ENCODE measurements at places on chromosomes 6 and 20. TPM values are rescaled to one million over a fixed set of nuclear protein-coding genes. Genes with fewer than 3 reads are reported as not detected.

ANGPT4 gene
- not detected for total RNA-seq

SCUBE3 gene
- total RNA-seq, result 1.2 TPM

GRCh38 chr20:4563534-4563933 is 158.2 kb upstream of the PRND start:
- no peak for DNase-seq

DNA sequence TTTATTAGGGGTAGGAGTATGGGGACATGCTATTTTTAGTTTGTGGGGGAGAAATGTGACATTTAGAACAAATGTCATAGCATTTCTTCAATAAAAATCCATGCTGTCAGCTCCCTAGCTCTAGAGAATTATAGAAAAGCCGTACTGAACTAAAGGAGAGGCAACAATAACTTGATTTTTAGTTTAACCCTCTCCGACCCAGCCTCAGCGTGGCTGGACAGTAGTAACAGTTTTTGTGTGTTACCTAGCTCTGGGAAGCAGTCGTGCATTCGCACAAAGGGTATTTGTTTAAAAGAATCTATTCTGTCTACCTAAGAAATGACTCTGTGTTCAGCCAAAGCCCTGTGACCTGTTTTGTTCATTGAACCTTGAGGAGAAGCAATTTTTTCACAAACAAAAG is 442.4 kb upstream of the SOX4 start:
- DNase-seq, result no peak

DNA sequence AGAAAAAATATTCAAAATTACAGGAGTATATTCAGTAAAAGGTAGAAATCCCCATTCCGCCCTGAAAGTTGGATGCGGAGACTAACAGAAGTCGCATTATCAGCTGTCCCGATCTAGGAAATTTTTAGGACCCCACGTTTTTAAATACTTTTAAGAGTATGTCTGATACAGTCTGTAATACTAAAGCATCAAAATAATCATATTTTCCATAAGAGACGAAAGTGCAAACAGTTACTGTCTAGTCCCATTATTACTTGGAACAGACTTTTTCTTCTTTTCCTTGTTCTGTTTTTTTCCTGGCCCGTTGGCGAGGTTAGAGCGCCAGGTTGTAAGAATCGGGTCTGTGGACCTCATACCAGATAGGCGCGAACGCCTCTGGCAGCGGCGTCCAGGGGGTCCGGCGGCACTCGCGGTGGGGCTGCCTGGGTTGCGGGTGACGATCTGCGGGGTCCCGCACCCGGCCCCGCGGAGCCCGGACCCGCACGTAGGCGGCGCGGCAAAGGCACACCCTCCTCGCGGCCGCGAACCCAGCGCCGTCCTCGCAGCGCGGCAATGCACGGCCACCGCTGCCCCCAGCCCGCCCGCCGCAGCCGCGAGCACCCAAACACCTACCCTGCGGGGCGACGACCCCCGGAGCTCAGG is 460 bp downstream of the PLAGL1 start:
- DNase-seq, result no peak

- DNase-seq, result no peak
Measured at GRCh38 chr6:32075781-32076180, 33.4 kb downstream of the TNXB start.

- no peak for DNase-seq
Measured at GRCh38 chr6:37675606-37676005, 22.1 kb downstream of the MDGA1 start.

GRCh38 chr6:63452125-63452524 is 120.2 kb upstream of the LOC128125822 start:
- no peak for DNase-seq

DNA sequence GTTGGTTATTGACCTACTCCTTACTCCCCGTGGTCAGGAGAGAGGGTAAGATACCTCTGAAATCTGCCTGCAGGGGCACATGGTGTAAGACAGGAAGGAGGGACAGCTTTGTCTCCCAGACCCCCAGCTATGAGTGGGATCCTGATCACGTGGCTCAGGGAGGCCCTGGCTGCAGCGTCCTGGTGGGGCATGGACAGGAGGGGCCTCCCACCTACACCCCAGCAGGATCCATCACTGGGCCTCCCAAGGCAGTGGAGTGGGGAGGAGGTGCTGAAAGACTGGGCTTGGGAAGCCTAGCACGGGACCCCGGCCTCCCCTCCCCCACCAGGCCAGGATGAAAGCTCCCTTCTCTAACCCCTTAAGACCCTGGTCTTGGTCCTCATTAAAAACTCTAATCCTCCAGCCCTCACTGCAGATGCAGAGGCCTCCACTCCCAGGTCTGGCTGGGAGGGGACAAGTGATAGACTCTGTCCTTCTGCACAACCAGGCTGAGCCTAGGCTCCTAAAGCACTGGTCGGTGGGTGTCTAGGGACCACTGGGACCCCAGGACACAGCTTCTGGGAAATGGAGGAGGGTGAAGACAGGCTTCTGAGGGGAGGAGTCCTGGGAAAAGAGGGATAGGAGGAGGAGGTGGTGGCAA is 29.6 kb upstream of the VEGFA start:
- no peak for DNase-seq

- no peak for DNase-seq
Measured at GRCh38 chr6:66362888-66363287, 655.9 kb upstream of the EYS start.

GRCh38 chr20:49323622-49324238 is 45.9 kb upstream of the ZNFX1 start:
- DNase-seq, result no peak

All from epithelial cell of proximal tubule (primary cell).